ENCODE measurements at places on chromosomes 7 and 10. TPM values are rescaled to one million over a fixed set of nuclear protein-coding genes. Genes with fewer than 3 reads are reported as not detected.

DNA sequence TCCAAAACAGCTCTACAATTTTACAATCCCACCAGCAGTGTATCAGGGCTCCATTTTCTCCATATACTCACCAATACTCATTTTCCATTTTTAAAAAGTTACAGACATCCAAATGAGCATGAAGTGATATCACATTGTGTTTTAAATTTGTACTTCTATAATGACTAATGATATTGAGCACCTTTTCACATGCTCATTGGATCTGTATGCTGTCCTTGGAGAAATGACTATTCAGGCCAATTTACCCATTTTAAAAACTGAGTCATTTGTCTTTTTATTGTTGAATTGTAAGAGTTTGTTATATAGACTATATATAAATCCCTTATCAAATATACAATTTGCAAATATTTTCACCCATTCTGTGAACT, 162.0 kb downstream of the MAGI2 start:
- no peak overlapping the region for H3K4me3 ChIP-seq
- no peak overlapping the region for H3K27ac ChIP-seq
- H3K4me1 ChIP-seq = peaks cover 20% of the 10 kb centered on the region
- no peaks in the 10 kb centered on the region for H3K27me3 ChIP-seq

DNA sequence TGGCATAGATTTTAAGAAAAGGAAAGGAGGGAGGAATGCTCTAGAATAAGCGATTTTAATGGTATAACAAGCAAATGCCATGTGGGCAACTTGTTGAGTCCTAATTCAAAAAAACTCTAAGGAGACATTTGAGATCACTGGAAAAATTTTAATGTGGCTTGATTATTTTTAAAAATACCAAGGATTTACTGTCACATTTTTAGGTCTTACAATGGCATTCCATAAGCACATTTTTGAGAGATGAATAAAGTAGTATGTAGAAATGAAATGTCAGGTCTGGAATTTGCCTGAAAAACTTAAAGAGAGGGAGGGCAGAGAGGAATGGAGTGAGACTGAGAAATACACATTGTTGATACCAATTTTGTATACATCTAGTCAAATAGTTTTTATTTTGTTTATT, 20.3 kb downstream of the NCAPG2 start:
- H3K27ac ChIP-seq = peak overlapping the region; percentile 86
- H3K4me1 ChIP-seq = peaks cover 59% of the 10 kb centered on the region
- H3K36me3 ChIP-seq = peaks cover 84% of the 10 kb centered on the region
- peak; percentile 86 for DNase-seq

DNA sequence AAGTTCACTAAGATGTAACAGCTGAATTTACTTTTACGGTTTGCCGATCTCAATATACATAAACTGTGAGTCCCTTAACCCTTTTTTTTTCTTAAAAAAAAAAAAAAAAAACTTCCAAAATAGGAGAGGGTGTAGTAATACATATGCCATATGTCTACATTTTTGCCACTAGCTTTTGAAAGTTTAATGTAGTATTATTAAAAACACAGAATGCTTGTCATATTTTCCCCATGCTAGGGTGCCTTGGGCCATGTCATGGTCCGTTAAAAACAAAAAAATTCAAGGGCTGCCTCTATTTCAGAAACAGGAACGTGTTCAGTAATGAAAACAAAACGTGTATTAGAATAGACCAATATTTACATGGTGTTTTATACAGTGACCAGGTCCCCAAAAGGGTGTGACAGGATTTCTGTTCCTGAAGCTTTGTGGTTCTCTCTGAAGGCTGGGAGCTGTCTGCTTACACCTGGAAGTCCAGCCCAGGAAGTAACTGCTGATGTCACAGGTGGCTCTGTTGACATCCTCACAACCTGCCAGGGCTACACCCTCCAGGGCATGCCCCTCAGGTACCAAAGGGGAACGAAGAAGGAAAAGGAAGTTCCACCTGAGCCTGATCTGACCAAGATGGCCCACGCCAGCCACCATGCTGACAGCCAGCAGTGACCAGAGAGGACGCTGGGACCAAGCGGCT, 79.0 kb downstream of the COBL start:
- H3K36me3 ChIP-seq = no peaks in the 10 kb centered on the region
- DNase-seq = no peak
- no peaks in the 10 kb centered on the region for H3K27me3 ChIP-seq
- H3K27ac ChIP-seq = no peak overlapping the region
- H3K4me3 ChIP-seq = no peak overlapping the region

DNA sequence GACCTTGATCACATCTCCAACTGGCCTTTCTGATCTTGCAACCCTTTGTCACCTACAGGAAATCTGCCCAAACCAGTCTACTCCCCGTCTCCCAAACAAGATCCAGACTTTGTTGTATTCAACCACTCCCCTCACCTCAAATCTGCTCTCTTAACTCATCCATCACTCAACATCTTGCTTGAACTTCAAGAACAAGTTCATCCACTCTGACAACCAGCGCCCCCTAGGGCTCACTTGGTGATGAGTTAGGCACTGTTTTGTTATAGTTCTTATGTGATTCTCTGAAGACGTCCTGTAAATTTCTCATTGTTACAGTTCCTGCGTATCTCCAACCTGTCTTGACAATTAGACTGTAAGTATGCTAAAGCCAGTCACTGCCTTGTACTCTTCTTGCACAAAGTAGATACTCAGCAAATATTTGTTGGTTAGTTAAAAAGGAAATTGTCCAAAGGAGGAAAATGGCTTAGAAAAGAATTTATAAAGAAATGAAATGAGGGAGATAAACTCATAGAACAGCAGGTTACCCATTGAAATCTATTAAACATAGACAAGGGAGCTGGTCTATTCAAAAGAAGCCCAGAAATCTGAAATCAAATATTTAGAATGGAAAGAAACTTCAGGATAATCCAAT, 5.3 kb downstream of the FRMD4A start:
- peaks cover 11% of the 10 kb centered on the region for H3K4me1 ChIP-seq
- no peak overlapping the region for H3K27ac ChIP-seq
- no peaks in the 10 kb centered on the region for H3K27me3 ChIP-seq
- H3K4me3 ChIP-seq = no peak overlapping the region

GRCh38 chr7:20737840-20738448, 48.7 kb downstream of the SP8 start:
- no peak for DNase-seq
- H3K4me3 ChIP-seq = no peak overlapping the region
- H3K4me1 ChIP-seq = no peaks in the 10 kb centered on the region
- no peaks in the 10 kb centered on the region for H3K27me3 ChIP-seq
- H3K36me3 ChIP-seq = no peaks in the 10 kb centered on the region

DNA sequence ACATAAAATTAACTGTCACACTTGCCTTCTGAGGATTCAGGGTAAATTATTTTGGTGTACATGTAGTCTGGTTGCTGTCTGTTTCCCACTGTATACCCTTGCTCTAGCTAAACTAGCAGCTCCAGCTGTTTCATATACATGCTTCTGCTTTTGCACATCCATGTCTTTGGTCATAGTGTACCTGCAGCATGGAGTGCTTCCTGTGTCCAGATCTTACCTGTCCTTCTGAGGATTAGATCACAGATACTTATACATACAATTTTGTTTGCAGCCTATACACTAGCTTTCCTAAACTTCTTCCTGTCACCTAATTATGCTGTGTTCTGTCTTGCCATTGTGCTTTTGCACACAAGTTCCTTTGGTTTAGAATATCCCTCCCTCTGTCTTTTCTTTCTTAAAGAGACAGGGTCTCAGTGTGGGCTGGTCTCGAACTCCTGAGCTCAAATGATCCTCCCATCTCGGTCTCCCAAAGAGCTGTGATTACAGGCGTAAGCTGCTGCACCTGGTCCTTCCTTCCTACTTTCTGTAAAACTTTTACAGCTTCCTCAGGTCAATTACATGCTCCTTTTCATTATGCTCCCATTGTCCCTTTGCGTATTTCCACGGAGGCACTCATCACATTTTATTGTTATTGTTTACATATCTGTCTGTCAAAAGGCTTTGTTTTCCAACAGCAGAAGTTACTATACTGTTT, 33.8 kb downstream of the TPST1 start:
- peaks cover 14% of the 10 kb centered on the region for H3K36me3 ChIP-seq
- no peak for DNase-seq
- H3K27me3 ChIP-seq = no peaks in the 10 kb centered on the region
- peaks cover 20% of the 10 kb centered on the region for H3K4me1 ChIP-seq
- 0 out of 2 replicates have a peak overlapping the region, but pooled peaks have one; percentile 16 for H3K27ac ChIP-seq

GRCh38 chr7:26332698-26333097, 41.0 kb downstream of the SNX10 start:
- H3K27me3 ChIP-seq = no peaks in the 10 kb centered on the region
- H3K4me3 ChIP-seq = no peak overlapping the region
- no peak for DNase-seq
- H3K36me3 ChIP-seq = no peaks in the 10 kb centered on the region
- H3K4me1 ChIP-seq = no peaks in the 10 kb centered on the region

Gene KLLN
- total RNA-seq = 0.81 TPM

Gene NUTM2A
- total RNA-seq = 1.1 TPM

Gene SYT15
- total RNA-seq = 5.2 TPM

Gene SFXN3
- total RNA-seq = 52.4 TPM

Gene WDR86
- total RNA-seq = 0.72 TPM

Gene VPS37D
- 1.8 TPM for total RNA-seq

Gene GALNT17
- not detected for total RNA-seq

Gene GIMAP1
- not detected for total RNA-seq

Gene DNAAF5
- 22.2 TPM for total RNA-seq

Gene CYP2C8
- not detected for total RNA-seq
